ENCODE measurements at places on chromosomes 4 and X.

DNA sequence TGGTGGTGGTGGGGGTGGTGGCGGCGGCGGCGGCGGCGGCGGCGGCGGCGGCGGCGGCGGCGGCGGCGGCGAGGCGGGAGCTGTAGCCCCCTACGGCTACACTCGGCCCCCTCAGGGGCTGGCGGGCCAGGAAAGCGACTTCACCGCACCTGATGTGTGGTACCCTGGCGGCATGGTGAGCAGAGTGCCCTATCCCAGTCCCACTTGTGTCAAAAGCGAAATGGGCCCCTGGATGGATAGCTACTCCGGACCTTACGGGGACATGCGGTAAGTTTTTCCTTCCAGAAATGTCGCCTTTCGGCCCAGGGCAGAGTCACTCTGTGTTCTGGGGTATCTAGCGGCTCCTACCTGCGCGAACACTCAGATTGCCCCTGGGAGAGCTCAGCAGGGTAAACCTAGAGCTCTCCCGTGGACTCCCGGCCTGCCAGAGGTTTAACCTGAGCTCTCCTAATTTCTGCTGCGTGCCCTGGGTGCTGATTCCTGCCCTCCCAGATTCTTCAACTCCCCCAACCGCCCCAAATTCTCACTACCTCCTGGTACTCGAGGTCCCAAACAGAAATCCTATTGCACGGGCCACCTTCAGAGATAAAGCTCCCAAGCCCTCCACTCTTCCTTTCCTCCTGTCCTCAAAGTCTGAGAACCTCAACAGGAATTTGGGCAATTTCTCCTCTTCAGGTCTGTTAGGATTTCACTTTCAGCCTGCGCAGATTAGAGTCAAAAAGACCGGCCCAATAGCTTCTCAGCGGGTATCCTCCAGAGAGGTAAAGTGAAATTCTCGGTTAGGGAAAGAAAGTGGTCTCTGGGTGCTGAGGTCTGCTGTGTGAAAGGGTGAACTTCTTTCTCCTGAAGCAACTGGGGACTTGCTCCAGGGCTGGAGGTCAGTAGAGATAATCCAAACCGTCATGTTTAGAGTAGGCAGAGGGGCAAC, 2.9 kb downstream of the AR start:
- DNase-seq = no peak

GRCh38 chr4:77310931-77311330, 153.9 kb downstream of the CCNG2 start:
- no peak for DNase-seq

- DNase-seq = no peak
Observed at GRCh38 chr4:96992443-96992842, 1150.8 kb downstream of the STPG2 start.

DNA sequence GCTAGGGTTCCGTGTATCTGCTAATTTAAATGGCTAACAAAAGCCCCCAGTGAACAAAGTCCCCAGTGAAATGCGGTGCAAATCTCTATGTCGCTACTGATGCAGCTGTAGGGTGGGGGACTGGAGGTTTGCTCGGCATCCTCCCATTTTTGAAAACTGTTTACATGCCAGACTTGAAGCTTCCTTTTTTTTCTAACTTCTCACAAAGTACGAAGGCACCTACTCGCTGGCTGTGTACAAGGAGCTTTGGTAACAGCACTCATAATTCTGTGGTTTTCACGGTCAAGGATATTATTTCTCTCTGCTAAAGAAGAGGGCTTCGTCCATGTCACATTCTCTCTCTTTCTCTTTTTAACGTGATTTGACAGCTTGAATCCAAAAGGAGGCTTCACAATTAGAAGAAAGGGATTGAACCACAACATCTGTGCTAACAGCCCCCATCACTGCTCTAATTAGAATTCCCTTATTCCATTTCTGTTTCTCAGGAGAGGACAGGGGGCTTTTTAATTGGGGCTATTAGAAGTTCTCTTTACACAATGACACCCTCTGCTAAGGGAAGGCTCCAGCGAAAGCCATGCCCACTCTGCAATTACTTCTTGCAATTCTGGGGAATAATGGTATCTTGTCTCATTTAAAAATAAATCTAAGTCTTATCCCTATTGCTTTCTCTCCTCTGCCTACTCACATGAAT, 46.7 kb downstream of the TMEM156 start:
- no peak for DNase-seq

DNA sequence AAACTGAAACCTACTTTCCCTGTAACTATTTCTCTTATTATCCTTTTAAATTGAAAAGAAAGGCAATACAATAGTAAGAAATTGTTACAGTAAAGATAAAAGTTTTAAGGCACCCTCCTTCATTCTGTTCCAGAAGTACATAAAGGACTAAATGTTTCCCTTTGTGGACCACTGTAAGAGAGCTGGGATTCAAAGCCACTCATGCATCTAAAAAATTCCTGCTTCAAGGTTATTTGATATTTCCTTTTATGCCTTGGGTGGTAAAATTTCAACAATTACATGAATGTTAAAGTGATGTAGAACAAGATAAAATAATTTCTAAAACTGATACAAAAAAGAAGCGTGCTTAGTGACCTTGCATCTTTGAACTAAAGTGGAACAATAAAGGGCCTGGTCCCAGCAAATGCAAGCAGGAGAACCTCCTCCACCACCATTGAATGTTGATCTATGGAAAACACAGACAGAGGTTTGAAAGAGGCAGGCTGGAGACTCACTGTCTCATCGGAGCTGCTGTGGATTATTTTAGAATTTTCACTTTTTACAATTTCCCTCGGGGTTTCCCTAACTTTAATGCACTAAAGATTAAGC, 42.3 kb upstream of the PRSS12 start:
- DNase-seq = no peak

- no peak for DNase-seq
Observed at GRCh38 chr4:159158985-159159384, 56.1 kb downstream of the RAPGEF2 start.

GRCh38 chr4:84051639-84052038, 447.5 kb downstream of the NKX6-1 start:
- DNase-seq = no peak

DNA sequence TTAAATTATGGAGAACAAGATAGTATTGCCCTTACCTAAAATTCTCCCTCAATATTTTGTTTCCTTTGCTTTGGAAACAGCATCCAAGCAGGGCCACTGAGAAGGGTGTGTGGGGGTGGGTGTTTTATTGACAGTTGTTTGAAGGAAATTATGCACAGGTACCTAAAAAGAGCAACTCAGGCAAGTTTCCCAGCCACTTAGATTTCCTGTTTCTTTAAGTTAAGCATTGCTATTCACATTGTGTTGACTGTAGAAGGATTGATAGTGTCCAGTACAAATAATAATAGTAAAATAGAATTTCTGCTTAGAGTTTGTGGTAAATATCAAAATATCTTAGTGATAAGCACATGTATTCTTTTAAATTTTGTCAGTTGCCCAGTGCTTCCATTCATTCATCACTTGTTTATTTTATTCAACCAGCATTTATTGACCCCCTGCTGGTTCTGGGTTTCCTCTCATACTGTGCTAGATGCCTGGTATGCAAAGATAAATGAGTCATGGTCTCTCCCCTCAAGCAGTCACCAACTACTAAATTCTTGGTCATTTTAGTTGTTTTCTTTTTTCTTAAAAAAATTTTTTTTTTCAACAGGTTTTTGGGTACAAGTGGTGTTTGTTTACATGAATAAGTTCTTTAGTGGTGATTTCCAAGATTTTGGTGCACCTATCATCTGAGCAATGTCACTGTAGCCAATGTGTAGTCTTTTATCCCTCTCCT, 50.0 kb downstream of the GALNT7 start:
- no peak for DNase-seq

DNA sequence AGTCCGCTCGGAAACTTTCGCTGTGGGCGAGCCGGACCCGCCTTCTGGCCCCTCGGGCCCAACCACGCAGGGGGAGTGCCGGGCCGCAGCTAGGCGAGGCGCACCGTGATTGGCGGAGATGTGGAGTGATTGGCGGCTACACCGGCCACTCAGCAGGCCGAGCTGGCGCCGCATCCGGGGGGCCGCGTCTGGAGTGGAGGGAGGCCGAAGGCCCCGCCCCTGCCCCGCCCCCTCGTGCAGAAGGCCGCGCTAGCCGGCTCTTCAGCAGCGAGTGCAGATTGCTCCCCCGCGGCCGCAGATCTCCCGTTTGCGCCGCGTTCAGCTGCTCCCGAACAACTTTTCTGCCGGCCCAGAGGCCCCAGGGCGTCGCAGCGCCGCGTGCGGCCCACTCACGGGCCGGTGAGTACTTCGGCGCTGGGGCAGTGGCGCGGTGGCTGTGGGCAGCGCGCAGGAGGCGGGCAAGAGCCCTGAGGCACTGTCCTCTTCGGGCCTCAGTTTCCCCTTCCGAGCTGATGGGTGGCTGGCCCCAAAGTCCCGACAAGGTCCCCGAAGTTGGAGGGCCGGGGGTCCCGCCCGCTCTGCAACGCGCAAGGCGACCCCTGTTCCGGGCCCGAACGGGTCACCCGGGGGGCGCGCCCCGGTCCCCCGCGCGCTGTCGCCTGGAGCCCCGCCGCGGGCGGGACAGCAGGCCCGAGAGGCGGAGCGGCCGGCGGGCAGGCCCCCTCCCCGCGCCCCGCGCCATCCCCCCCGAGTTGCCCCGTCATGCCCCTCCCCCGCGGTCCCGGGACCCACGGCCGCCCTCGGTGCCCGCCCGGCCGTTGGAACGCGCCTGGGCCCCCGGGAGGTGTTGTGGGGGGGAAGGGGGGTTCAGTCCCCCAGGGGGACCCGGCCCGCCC, at the start of gene WFS1:
Gene WFS1 (plus strand): TSS at position 235 of the 896 bp plus-strand sequence. CDS start 7,606 bp downstream, outside the sequence.
- peak; percentile 98 for DNase-seq

GRCh38 chrX:112536544-112536943, 143.2 kb downstream of the LHFPL1 start:
- DNase-seq = peak; percentile 1

GRCh38 chr4:31657859-31658570, 937.8 kb downstream of the PCDH7 start:
- no peak for DNase-seq

GRCh38 chr4:61320154-61320553, 120.0 kb downstream of the ADGRL3 start:
- DNase-seq = no peak

DNA sequence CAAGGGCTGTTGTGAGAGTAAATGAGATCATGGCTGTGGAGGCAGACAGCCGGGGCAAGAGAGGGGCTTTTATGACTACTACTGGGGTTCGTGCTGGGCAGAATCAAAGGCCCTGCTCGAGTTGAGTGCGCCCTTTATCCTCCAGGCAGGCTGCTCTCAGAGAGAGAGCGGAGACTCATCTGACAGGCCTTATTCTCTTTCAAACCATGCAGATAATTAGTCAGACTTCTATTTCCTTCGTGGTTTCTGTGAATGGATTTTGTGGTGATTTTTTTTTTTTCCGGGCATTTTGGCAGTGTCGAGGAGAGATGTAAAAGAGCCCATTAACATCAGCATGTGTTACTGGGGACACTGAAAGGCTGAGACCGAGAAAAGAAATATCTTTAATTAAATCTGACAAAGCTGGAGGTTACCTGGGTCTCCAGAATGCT, 73.6 kb downstream of the MED28 start:
- no peak for DNase-seq

- no peak for DNase-seq
Observed at GRCh38 chrX:131727778-131728177, 183.9 kb downstream of the OR13H1 start.

- no peak for DNase-seq
Observed at GRCh38 chr4:145496292-145496691, 14.6 kb downstream of the SMAD1 start.

- DNase-seq = no peak
Observed at GRCh38 chr4:94126669-94127068, 81.0 kb upstream of the SMARCAD1 start.

- no peak for DNase-seq
Observed at GRCh38 chr4:158428242-158428641, 93.4 kb upstream of the RXFP1 start.

GRCh38 chrX:100316987-100317386, 93.1 kb downstream of the PCDH19 start:
- no peak for DNase-seq

- no peak for DNase-seq
Observed at GRCh38 chrX:111041018-111041462, 55.0 kb upstream of the PAK3 start.
